ENCODE measurements at places on chromosomes 6 and 20. TPM values are rescaled to one million over a fixed set of nuclear protein-coding genes. Genes with fewer than 3 reads are reported as not detected.

LTA gene
- total RNA-seq = not detected

FAM209B gene
- not detected for total RNA-seq

PDE7B gene
- 5.2 TPM for total RNA-seq

TUBE1 gene
- total RNA-seq = 45.4 TPM

DAAM2 gene
- 17.0 TPM for total RNA-seq

IL17F gene
- total RNA-seq = not detected

CLPSL1 gene
- not detected for total RNA-seq

PABPC1L gene
- total RNA-seq = 4.7 TPM

ACSS1 gene
- total RNA-seq = 37.2 TPM

HCK gene
- total RNA-seq = 12.8 TPM

CYP21A2 gene
- total RNA-seq = 1.7 TPM

GABRR2 gene
- 0.37 TPM for total RNA-seq

ZSCAN23 gene
- total RNA-seq = 0.65 TPM

MYO6 gene
- 6.5 TPM for total RNA-seq

TIAM2 gene
- total RNA-seq = 3.1 TPM

MAK gene
- total RNA-seq = 0.09 TPM

RAD21L1 gene
- not detected for total RNA-seq

Measured in liver (tissue), 10 donors.